ENCODE measurements at places on chromosomes 3 and 15.

GRCh38 chr3:61092870-61093269 lies 158.4 kb downstream of the FHIT start:
- DNase-seq = no peak

DNA sequence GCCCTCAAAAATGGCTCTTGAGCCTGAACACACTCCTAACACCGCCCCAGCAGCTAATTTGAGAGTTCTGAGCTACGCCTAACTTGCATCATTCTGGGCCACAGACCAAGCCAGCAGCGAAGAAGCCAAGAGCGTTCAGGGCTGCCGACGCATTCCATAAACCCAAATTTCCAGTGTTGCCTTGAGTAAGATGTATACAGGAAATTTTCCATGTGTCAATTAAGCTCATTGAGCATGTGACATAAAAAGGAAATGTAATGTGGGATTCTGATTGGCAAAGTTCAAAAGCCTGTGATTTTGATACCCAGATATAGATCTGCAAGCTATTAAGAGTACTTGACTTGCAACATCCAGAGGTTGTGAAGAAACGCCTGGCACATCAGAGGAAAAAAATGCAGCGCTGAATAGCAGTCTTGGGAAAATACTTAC lies 148.6 kb upstream of the NR2F2 start:
- DNase-seq = no peak

DNA sequence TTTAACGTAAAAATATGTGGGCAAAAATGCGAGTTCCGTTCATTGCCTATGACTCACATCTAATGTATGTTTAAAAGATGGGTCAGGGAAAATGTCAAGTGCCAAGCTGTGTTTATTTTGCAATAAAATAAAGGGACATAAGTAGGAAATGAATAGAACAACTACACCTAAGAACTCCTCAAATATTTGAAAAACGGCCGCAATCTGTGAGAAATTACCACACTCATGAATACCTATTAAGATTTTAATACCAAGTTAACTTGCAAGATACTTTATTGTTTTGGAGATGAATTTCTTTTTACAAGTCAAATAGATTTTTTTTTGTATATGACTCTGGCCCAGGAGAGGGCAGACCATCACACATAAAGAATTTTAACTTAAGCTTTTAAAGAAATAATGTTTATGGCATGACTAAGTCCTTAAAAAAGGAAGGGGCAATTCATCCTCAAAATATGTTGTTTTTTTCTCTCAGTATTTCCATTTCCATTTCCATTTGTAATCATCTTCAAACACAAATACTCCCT lies 152.7 kb downstream of the SUCNR1 start:
- peak; percentile 6 for DNase-seq

- DNase-seq = no peak
Observed at GRCh38 chr15:84970843-84971242, 10.8 kb upstream of the PDE8A start.

DNA sequence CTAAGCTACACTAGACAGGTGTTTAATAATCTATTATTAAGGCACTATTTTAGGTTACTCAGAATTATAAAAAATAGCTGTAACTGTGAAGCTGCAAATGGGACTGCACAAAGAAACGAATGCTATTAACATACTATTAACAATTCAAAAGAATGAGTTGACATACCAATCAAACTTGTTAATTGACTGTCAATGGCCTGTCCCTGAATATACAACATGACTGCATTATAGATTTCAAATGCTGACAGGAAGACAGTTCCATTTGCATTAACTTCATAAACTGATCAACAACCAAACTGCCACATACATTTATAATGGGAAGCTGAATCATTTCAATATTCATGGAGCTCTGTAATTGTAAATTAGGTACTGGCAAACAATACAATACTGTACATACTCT lies 169.0 kb upstream of the NANOGP8 start:
- no peak for DNase-seq

GRCh38 chr3:107241217-107241616 lies 136.0 kb upstream of the CCDC54 start:
- peak; percentile 35 for DNase-seq

DNA sequence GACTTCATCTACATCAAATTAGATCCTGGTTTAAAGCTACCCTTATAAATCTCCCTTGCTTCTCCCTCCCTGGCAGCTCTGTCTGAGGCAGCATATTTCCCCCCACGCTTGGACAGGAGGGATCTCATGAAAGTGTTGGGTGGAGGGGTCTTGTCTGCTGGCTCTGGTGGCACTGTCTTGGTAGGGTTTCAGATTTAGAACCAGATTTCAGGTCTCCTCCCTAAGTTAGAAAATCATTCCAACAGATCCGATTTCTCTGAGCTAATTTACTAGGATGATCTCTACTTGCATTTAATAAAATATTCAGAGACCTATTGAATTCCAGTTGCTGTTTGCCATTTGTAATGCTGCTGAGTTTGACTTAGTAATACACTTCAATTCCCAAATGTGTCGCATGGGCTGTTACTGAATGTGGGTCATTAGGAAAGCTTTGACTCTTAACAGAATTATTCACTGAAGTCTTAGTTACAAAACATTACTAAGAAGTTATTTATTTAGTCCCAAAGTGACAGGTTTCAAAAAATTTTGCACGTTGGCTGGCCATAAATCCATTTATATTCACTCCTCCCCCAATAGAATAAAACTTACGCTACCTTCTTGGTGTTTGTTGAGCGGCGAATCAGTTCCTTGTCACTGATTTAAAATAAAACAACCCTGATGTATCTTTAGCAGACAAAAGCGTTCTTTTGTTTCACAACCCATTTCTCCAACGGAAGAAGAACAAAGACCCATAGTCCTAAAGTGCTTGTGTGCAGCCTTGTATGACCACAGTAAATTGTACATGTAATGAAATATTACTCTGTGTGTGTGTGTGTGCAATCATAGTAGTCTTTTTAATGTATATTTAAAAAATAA lies 84.5 kb downstream of the TRAK1 start:
- DNase-seq = no peak

Measured in brain (organoid and tissue), 16 donors.